Stimulated activated memory B cell treated with anti-CD40 and anti-IgM and Interleukin-4, amounts not matched to agents 10 μg/mL and 1 μg/mL and 100 μg/mL, for 72 hours (primary cell): ENCODE measurements at places on chromosomes 16 and 17.
A peak's percentile ranks its signal among the peaks of the same experiment; 100 is the strongest.

DNA sequence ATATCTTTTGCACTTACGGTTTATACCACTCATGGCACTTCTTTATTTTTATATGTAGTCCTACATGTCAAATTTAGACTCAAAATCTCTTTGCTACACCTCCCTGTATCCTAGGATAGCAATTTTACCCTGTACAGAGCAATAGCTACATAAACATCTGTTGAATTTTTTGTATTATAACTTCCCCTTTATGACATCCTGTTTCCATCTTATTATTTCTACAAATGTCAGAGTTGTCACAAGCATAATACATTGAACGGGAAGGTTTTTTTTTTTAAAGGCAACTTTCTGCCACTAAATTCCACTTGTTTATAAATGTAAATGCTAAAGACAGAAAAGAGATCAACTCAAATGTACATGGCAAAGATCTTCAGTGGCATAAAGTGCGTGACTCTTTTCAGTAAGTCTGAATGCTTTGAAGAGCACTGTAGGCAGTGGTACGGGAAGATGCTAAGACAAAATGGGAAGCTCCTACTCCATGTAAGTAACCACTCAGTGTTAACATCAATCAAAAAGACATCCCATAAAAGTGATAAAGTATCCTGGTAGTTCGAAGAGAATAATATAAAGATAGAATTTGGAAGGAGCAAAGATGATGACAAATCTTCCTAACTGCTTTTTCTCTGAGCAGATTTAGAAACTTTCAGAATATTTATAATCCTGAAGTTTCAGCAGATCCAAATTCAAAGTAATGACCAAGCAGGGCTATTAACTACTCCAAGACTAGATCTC is 26.8 kb downstream of the GNA13 start:
- peak; percentile 82 for ATAC-seq

DNA sequence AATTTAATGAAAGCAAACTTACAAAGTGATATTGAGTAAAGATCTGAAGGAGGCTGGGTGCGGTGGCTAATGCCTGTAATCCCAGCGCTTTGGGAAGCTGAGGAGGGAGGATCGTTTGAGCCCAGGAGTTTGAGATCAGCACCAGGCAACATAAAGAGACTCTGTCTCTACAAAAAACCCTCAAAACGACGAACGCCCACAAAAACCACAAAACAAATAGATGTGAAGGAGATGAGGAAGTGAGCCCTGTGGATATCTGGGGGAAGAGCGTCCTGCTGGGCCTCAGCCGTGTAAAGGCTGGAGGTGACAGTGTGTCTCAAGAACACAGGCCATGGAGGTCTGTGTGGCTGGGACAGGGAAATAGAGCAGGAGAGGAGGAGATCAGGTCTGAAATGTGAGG is 68.8 kb downstream of the ITFG1 start:
- peak; percentile 85 for ATAC-seq

DNA sequence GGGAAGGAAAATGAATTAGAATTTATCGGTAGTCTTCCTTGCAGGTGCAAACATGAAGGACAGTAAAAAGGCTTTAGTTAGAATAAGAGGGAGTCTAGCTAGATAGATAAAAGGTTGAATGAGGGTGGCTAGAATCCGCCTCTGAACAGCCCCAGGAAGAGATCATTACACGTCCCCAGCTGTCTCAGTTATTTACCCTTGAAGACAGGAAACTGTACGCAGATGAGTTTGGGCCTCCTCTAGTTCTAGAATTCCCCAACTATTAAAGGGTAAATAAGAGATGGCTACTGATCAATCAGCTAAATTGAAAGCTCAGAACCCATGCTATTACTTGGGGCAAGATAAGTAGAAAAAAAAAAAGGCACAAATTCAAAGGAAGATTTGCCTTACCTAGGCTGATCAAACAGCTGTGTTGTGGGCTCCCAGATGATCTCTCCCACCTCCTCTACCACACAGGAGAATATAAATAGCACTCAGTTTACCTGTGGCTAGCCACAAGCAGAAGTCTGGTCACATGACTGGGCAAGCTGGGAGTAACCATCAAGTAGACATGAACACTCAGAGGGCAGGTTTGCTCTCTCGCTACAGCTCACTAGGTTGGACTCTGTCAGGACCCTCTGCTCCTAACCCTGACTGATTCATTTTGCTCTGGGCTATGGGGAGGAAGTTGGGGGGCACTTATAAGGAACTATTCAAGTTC is 17.0 kb downstream of the FAM117A start:
- ATAC-seq: peak; percentile 82

DNA sequence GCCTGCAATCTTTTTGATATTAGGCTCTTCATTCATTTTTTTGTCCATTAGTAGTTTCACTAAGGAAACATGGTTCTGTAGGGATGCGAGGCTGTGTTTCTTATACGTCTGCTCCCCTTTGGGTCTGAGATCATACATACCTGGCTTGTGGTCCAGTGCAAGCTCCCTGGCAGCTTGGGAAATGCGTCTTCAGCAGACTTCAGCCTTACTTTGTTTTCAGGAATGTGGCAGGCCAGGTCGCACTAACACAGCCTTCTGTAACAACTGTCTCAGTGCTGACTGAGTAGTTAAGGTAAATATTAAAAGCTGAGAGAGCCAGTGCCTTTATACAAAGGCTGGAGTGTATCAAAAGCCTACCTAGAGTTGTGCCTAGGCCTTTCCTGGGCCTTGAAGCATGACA is 970.5 kb upstream of the EEF2KMT start:
- no peak for ATAC-seq

GRCh38 chr17:40524243-40524965 is 23.0 kb upstream of the TNS4 start:
- no peak for ATAC-seq

GRCh38 chr16:27817038-27817437 is 246.5 kb downstream of the GSG1L start:
- ATAC-seq: no peak

GRCh38 chr17:49687878-49688491 is 10.1 kb upstream of the SPOP start:
- no peak for ATAC-seq

GRCh38 chr17:56351675-56352074 is 198.4 kb downstream of the ANKFN1 start:
- ATAC-seq: no peak

DNA sequence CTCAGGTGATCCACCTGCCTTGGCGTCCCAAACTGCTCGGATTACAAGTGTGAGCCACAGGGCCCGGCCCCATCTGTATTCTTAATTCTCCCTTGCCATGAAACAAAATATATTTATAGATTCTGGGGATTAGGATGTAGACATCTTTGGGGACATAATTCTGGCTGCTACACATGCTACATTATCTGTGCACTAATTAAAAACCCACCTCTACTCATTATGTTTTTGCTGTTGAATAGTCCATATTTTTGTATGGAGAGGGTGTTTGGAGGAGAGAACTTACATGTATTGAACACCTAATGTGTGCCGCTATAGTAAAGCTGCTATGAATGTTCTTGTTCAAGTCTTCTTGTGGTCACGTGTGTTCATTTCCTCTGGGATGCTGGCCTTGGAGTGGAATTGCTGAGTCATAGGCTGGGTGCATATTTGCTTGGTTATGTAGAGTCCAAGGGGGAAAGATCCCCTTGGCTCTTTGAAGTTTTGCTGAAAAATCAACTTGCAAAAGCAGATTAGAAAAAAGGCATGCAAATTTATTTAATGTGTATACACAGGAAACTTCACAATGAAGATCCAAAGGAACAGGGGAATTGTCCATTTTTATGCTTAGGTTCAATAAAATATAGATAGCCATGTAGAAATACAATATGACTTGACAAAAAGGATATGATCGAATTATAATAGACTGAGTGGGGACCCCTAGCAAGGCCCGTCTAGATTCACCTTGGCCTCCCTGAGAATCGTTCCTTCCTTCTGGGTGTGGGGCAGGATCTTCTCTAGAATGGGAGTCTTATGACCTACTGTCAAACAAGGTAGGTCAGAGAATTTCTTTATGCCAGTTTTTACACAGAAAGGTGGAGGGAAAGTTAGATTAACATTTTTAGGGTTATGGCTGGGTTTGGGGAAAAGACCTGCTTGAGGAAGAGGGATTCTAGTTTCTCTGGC is 42.1 kb upstream of the GPRC5B start:
- ATAC-seq: no peak

- peak; percentile 67 for ATAC-seq
These were observed 328 bp downstream of the LLGL1 start for GRCh38 chr17:18225642-18226283.

GRCh38 chr17:2436316-2436905 is 35.6 kb upstream of the MNT start:
- ATAC-seq: no peak

DNA sequence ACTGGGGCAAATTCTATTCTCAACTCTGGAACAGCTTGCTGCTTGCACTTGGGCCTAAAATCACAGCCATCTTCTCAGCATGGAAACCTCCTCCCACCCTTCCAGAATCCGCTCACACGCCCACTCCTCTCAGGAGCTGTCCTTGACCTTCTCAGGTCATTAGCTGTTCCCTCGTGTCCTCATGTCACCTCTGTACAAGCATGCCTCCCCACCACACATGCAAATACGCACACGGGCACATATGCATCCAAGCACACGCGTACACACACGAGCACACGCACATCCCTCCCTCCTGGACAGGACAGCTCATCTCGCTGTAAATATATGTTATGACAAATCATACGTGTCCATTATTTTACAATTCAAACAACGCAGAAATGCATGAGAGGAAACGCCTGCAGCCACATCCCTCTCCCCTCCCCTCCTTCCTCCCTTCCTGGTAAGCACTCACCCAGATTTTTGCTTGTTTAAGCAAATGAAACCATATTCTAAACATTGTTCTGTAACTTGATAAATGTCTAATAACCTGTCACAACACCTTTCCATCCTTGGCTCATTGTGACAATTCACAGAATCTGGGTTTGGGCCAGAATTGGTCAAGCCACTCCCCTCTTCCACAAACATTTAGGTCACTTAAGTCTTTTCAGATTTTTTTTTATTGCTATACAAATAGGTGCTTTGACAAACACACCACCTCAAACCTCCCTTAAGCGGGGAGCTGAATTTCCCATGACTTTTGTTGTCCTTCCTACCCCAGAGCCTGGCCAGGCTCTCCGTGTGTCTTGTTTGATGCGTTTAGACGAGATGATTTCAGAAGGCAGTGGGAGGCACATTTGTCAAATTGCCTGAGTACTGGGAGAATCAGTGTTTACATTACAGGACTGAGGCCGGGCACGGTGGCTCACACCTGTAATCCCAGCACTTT is 41.7 kb downstream of the DNAH17 start:
- no peak for ATAC-seq

DNA sequence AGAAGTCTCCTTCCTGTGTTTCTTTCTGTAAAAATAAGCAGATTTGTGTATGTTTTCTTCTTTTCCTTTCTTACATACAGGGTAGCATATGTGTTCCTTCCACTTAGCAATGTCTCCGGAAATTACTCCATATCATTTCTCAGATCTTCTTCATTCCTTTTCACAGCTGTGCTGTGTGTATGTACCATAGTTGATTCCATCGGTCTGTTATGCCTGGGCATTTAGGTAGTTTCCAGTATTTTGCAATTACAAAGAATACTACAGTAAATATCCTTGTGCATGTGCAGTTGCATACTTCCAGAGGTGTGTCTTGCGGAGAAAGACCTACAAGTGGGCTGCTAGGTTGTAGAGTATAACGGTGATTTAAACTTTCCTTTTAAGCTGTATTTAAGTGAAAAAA is 69.8 kb downstream of the CLEC16A start:
- ATAC-seq: no peak

GRCh38 chr17:38851434-38851833 is 2.1 kb downstream of the RPL23 start:
- no peak for ATAC-seq

- no peak for ATAC-seq
These were observed 75.2 kb downstream of the ERCC4 start for GRCh38 chr16:13995194-13995593.

DNA sequence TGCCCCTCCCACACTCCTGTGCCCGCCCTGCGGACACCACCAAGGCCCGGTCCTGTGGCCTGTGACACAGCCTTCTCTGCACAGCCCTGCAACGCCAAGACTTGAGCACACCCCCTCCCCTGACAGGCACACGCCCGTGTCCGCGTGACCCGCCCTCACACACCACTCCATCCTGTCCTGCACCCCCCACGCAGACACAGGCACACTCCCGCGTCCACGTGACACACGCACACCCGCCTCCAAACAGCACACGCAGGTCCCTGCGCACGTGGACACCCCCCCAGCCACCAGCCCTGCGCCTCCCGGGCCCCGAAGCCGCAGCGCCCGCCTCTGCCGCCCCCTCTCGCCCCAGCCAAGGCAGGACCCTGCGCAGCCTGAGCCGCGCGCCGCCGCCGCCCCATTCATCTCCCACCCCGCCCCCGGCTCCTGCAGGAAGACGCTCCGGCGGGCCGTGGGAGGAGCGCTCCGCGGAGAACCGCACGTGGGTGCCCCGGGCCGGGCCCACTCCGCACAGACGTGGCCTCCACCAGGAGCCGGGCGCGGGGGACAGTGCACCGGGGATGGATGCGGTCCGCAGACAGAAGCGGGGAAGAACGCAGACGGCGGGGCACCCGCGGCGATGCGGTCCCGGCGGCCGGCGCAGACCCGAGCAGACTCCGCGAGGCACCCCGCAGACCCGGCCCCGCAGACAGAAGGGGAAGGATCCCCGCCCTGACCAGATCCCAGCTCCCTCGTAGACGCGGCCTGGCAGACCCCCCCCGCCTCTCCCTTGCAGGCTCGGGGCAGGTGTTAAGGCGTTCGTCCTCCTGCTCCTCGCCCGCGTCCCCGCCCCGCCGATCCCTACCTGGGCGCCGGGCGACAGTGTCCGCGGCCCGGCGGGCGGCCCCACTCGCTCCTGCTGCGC is 506 bp downstream of the CAMKK1 start:
- ATAC-seq: peak; percentile 40

DNA sequence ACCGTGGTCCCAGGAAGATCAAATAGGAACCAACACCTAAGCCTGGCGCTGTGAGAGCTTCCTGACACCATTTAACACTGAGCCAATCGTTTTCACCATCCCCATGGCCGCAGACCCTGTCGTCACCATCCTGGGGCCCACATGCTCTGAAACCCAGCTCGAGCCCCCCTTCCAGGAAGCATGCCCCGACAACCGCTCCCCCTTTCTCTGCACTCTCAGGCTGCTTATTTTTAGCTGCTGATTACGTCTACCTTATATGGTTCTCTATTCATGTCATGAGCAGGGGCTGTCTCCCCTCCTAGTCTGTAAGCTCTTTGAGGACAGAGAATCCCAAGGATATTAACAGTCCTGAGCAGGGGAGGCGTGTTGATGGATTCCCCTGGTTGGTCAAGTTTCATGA is 10.5 kb downstream of the SRL start:
- ATAC-seq: no peak
